A549 treated with RU486 at 1 μM for 4 hours (cell line): ENCODE measurements at places on chromosomes 1 and 21. TPM values are rescaled to one million over a fixed set of nuclear protein-coding genes. Genes with fewer than 3 reads are reported as not detected.

Gene C1orf87
- not detected in 5 replicates for total RNA-seq

Gene PLA2G2F
- total RNA-seq = not detected in 5 replicates

Gene PCBP3
- total RNA-seq = 0.89 to 1.5 TPM (median 1.1 TPM) in 5 replicates

Gene PTGFR
- not detected in 5 replicates for total RNA-seq

Gene CAPZB
- 225 to 249 TPM (median 228 TPM) in 5 replicates for total RNA-seq

Gene HAO2
- total RNA-seq = not detected in 5 replicates

Gene TTC4
- total RNA-seq = 26.6 to 40.9 TPM (median 30.2 TPM) in 5 replicates

Gene GPR3
- 1.5 to 2.7 TPM (median 2.3 TPM) in 5 replicates for total RNA-seq
